Fibroblast of the aortic adventitia (primary cell): ENCODE measurements at places on chromosomes 12 and 14.

DNA sequence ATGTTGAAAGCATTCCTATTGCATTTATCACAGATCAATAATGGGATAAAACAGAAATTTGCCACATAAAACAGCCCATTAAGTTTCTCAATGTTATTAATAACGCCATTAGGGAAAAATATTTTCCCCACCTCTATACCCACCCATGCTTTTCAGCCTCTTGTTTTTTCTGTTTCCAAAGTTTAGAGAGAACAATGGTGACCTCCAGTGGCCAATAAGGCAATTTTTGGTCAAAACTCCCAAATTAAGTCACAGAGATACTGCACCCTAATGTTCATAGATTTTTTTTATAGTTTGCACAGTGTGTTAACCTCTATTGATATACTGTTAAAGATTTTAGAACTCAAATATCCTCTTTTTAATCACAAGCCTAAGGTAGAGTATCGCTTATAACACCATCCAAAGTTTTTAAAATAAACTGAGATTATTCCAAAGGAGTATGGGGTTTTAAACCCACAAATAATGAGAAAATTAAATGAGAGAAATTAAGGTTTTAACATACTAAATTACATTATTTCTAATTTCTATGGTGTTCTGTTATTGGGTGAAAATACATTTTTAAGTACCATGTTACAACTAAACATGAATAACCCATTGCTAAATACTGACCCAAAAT, 184.7 kb upstream of the DCN start:
- DNase-seq: peak; percentile 51

- DNase-seq: peak; percentile 66
Observed at GRCh38 chr12:127293507-127294310, 973.3 kb upstream of the TMEM132C start.

DNA sequence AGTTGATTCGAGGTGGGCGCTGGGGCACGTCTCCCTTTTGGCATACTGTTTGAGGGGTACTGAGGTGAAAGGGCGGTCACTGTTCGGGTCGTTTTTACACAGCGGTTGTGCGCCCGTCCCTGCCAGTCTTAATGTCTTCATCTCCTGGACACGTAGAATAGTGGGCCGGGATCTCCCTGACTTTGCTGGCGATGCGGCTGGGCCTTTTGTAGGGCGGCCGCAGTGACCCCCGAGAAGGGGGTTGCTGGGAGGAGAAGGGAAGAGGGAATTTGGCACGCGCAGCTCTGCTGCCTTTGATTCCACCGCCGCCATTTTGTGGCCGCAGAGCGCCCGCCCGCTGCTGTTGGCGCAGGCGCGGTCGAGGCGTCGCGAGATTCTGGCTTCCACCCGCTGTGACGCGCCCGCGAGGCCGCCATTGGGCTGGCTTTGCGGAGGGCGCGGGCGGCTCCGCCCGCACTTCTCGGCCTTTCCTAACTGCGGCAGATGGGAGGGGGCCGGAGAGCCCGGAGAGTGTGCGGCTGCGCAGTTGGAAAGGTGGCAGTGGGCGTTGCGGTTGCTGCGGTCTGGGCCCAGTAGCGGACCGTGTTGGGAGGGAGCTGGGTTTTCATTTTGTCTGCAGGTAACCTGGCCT, 542 bp downstream of the SRSF5 start:
- peak; percentile 88 for DNase-seq

DNA sequence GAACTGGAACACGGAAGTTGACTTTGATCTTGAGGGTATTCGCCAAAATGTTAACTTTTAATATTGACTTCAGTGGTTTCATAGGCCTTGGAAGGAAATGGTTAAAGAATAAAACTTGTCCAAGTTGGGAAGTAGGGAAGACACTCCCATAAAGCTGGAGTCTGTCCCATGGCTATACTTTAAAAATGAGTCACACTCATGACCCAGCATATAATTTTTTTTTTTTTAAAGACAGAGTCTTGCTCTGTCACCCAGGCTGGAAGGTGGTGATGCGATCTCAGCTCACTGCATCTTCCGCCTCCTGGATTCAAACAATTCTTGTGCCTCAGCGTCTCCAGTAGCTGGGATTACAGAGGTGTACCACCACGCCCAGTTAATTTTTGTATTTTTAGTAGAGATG, 19.6 kb downstream of the TMPRSS12 start:
- peak; percentile 84 for DNase-seq

GRCh38 chr12:124524231-124524925, 43.0 kb downstream of the NCOR2 start:
- peak; percentile 82 for DNase-seq

- no peak for DNase-seq
Observed at GRCh38 chr12:130338794-130339601, 1.3 kb downstream of the PIWIL1 start.

- DNase-seq: peak; percentile 61
Observed at GRCh38 chr12:80422550-80422949, 21.5 kb upstream of the PTPRQ start.

DNA sequence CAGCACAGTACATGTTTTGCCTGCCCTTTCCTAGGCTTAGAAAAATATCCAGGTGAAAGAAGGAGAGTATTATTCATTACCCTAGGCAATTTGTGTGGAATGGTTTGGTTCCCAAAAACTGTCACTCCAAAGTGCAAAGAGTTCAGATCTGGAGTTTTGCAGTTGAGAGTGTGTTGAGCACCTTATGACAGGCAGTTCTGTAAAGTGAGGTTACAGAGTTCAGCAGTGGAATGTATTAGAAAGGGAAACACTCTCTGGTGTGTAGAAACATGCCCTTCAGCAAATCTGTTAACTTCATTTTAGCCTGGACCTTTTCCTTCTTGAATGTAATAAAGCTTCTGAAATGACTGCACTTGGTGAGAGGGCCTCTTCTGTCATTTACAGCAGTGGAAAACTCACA, 154.0 kb upstream of the SSTR1 start:
- no peak for DNase-seq

GRCh38 chr12:106358396-106359241, 1.1 kb downstream of the POLR3B start:
- DNase-seq: peak; percentile 86

DNA sequence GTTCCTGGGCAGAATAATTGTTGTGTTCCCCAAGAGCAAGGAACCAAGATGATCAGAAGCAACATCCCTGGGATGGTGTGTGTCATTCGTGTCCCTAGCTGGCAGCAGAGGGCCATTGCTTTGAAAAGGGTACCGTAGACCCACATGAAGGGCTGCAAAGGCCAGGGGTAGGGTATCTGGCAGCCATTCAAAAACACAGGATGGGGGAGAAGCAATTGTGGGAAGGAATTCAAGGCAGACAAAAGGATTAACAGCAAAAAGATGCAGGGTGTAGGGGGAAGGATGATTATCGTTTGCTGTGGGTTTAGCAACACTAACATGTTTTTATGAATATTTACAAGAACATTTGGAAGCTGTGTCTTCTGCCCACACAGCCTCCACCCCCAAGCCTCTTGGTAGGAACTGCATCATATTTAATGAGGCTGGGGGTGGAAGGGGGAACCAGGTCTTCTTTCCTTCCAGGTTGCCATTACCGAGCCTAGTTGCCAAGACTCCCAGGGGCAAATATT, 169.0 kb upstream of the G2E3 start:
- DNase-seq: no peak

- DNase-seq: peak; percentile 16
Observed at GRCh38 chr14:51860825-51861499, 550 bp downstream of the GNG2 start.

DNA sequence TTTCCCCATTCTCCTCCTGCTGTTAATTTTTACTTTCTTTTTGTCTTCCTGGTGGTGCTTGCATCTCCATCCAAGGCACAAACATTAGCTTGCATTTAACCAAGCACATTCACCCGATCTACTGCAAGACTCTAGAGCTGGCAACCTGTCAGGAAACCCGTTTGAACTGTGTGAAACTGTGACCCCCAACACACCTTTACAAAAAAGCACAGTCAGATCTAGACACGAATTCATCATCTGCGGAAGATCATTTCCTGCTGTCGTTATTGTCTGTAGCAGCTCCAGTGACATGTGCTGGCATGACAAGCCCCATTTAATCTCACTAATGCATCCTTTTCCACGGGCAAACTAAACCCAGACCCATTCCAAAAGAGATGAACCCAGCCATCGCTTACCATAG, 340.5 kb downstream of the VRK1 start:
- DNase-seq: no peak

- no peak for DNase-seq
Observed at GRCh38 chr14:95481391-95482022, 34.9 kb downstream of the SYNE3 start.

- no peak for DNase-seq
Observed at GRCh38 chr12:57767876-57768275, 998 bp upstream of the CYP27B1 start.

DNA sequence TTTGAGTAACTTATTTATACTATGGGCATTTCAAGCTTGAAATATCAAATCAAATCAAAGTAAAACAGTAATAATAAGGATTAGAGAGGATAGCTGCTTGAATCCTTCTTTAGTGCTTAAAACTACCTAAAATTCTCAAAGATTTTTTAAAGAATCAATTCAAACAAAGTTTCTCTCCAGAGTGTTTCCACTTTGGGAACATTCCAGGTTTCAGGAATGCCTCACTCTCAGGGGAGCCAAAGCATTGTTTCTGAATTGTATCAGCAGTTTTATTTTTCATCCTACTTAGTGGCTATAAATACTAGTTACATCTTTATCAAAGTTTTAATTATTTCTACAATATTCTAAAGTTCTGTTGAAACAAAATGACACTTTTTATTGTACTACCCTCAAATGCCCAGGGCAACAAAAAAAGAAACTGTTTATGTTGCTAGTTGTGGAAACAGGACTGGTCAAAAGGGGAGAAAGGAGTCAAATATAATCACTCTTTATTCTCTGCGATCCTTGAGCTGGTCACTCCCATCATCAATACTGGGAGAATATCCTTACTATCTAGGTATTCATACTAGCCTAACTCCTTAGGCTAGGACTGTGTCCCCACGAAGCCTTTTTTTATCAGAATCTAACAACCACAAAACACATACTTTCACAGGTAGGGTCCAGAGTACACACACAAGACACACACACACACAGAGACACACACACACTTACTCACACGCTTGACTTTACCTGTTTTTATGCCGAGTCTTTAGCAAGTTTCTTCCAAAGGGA, 598 bp downstream of the RASSF9 start:
- DNase-seq: peak; percentile 78

- no peak for DNase-seq
Observed at GRCh38 chr12:67449591-67450052, 180.5 kb downstream of the CAND1 start.

DNA sequence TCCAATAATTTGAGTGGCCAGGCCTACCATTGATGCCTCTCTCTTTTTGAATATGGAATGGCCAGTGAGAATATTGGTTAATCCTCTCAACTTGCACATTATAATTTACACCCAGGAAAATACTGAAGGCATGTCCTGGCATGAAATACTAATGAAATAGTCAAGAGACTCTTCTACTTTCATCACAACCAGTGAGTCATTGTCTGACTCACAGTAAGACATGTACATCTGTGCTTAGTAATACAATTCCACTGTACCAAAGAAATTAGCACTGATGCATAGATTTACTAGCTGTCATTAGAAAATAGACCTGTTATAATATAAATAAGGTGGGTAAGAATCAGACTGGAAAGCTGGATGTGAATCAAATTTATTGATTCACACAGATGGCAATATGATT, 31.6 kb downstream of the KCNC2 start:
- peak; percentile 90 for DNase-seq

DNA sequence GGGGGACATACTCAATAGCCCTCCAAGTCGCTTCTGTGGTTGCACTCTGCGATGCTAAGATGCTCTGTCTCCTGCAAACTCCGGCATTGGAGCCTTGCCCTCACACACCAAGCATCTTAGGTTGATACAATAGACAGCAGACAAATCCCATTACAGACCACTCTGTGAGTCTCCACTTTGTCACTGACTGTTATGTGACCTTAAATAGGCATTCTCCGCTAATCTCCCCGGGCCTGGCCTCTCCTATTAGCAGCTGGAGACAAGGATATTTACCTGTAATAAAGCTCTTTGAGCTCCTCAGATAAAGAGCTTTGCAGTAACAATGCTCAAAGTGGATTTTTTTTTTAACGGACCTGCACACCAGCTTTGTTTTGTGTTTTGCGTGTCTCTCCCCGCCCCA, 479.7 kb upstream of the TBX3 start:
- DNase-seq: no peak

DNA sequence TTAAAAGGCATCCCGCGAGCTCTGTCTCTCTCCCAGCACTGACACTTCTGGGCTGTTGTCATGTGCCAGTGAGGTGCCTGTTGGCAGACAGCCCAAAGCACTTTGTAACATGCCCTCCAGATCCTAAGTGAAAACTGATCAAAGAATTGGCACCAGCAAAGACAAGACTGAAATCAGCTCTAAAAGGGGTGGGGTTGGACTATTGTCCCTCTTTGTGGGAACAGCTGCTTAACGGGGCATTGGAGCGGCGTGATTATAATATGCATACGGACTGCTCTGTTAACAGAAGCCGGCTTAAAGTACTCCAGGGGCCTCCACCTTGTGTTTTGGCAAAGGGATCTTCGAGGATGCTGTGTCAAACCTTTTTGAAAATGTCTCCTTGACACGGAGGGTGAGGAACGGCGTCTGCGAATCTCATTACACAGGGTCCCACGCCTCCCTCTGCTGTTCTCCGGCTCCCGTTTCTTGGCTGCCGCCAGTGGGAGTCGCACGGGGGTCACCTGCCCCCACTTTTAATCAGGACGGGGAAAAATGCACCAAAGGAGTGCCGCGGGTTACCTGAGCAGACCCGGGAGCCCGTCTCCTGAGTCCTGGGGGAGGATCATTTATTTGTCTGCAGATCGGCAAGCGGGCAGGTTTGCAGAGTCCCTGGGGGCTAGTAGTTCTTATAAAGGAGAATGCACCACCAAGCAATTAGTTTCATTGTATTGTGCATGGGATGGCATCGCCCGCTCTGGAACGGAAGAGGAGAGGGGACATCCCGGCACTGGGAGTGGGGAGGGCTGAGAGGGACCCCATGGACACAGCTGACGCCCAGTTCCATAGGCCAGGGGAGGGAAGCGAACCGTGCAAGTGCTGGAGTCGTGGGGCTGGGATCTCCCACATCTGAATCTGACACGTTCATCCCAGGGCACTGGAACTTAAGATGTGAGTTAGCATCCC, 44.3 kb downstream of the SPRING1 start:
- no peak for DNase-seq

DNA sequence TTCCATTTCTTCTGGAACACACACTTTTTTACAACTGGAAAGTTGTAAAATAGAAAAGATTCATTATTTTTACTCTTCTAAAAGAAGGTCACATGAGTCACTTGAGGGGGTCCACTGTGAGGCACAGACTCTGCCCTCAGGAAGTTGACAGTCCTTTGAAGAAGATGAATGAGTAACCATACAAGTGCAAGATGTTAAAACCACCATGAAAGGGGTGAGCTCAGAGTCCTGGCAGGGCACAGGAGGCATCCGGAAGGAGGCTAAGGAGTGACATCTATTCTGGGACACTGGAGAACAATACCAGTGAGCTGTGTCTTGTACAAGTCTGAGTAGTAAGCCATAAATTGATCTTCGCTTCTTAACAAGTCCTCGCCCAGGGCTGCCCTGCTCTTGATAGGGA, 126.0 kb upstream of the FRMD6 start:
- no peak for DNase-seq

- DNase-seq: no peak
Observed at GRCh38 chr12:597926-598568, 65.2 kb downstream of the NINJ2 start.
